ENCODE measurements at places on chromosomes 5 and 9.

- DNase-seq = no peak
Measured at GRCh38 chr9:14398473-14398872, 84.5 kb upstream of the NFIB start.

- no peak for DNase-seq
Measured at GRCh38 chr5:127092690-127093089, 19.4 kb upstream of the C5orf63 start.

DNA sequence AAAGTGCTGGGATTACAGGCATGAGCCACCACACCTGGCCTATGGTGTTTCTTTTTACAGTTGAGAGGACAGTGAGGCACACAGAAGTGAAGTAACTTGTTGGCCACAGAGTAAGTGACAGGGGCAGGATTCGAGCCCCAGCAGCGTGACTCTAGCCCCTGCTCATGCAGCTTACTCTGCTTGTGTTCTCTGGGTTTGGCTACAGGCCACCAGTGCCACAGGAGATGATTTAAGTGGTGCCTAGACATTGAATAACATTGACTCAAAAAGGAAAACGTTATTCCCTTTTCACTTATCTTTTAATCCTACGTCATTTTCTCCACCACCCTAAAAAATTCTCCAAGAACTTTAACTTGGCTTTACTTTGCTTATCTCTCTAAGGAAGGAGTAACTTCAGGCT lies 61.4 kb downstream of the SNX24 start:
- DNase-seq = no peak

GRCh38 chr9:132773764-132774339 lies 103.6 kb downstream of the GTF3C4 start:
- DNase-seq = no peak

- no peak for DNase-seq
Measured at GRCh38 chr5:146490089-146490843, 25.7 kb downstream of the GPR151 start.

GRCh38 chr5:104913841-104914281 lies 1351.3 kb upstream of the NUDT12 start:
- no peak for DNase-seq

- DNase-seq = no peak
Measured at GRCh38 chr9:35675204-35675603, 1.5 kb downstream of the CA9 start.

DNA sequence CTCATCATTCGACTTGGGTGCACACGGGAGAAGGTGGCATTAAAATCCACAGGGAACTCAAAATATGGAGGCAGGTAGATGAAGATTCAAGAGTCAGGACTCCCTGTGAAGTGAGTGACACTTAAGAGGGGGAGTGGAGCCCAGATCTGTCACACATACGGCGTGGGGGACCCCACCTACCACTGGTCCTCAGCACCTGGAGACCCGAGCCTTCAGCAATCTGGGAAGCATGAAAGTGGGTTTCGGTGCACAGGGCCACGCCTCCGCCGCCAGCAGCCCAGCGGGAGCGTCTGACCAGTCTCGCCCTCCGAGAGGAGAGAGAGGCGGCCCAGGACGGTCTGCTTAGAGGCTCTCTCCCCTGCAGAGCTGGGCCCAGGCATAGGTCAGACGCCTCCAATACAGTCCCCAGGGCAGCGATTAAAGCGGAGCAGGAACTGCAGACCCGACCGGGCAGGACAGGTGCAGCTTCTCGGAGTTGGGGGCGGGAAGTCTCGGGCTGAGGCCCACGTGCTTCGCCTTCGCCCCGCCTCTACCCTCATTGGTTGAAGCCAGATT lies 639 bp upstream of the SLC2A8 start:
- DNase-seq = no peak

DNA sequence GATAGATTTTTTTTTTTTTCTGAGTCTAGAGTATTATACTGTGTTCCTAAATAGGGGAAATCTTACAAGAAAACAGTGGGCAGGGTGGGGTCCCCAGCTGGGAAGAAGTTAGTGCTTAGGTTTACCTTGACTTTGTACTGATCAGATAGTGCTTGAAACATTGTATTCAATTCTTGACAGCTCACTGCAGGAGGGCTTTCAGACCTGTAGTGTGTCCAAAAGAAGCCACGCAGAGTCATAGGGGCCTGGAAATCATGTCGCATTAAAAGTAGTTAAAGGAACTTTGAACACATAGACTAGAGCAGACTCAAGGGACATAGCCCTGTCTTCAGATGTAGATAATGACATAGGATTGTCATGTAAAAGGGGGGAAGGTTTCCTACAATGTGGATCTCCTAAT lies 215.4 kb upstream of the NR4A3 start:
- DNase-seq = no peak

GRCh38 chr9:79129865-79130480 lies 441.8 kb upstream of the TLE4 start:
- DNase-seq = peak; percentile 24

GRCh38 chr5:40233268-40233667 lies 446.4 kb upstream of the PTGER4 start:
- no peak for DNase-seq

DNA sequence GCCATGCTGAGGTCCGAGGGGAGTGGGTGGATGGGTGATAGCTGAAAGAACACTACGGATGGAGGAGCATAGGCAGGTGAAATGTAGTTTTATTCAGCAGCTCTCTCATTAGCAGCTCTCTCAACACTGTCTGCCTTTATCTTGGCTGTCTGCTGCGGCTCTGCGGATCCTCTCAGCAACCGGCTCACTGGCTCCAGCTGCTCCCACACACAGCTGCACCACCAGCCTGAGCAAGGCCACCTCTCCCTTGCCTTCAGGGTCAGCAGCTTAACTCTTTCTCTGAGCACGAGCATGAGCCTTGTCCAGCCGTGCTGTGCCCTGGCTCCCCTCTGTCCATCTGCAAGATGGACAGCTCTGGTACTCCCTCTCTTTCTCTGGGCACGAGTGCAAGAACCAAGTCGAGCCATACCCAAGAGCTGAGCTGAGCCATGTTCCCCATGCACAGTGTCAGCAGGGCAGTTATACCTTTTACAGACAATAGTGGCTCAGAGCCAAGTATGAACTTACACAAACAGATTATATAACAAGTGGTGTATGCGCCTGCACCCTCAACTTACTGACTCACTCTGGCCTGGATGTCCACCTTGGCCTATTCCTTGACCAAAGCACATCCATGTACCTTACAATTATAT lies 108.5 kb downstream of the MACIR start:
- no peak for DNase-seq

DNA sequence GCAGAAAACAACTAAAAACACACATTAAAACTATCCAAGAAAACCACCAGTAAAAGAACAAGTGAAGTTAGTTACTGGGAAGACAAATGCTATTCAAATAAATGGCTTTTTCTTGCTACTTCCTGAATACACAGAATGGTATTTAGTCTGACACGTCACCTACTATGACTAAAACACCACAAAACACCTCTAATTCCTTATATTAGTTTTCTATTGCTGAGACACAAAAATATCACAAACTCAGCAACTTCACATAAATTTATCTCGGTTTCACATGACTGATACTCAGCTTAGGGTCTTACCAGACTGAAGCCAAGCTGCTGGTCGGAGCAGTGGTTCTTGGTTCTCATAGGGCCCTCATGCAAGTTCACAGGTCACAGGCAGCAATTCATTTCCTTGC lies 5.4 kb downstream of the DMAC1 start:
- DNase-seq = no peak

- no peak for DNase-seq
Measured at GRCh38 chr5:99033014-99033900, 104.5 kb upstream of the CHD1 start.

GRCh38 chr5:83744821-83745220 lies 24.2 kb upstream of the HAPLN1 start:
- no peak for DNase-seq

GRCh38 chr5:180807046-180807445 lies 4.4 kb upstream of the MGAT1 start:
- no peak for DNase-seq

- DNase-seq = no peak
Measured at GRCh38 chr5:104353371-104353770, 790.8 kb upstream of the NUDT12 start.

DNA sequence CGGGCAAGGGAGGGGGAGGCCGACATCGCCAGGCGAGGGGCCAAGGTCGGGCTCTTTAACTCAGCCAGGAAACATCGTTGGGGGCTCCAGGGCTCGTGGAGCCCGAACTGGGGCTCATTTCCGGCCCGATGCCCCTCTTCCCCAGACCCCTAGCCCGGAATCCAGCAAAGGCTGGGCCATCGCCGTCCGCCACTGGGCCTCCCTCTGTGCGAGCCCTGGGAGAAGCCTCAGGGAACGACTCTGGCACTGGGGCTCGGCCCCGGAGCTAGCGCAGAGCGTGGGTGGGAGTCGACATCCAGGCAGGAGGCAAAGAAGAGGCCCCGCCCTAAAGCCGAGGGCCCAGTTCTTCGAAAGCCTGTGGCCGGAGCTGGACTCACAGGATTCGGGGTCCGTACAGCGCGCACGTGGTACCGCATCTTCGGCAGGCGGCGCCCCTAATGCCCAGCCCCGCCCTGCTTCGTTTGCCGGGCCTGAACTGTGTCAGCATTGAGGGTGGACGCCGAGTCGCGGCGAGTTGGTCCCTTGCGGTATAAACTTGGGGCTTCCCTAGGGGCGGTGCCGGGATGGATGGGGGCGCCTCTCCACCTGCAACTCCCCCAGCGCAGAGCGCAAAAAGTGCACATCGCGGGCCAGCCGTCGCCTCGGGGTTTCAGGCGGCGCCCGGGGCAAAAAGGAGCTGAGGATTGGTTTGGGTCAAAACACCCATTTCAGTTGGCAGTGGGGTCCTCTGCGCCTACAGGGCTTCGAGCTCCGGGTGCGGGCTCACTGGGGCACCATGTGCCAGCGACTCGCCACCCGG lies 3.6 kb upstream of the PAX5 start:
- no peak for DNase-seq

DNA sequence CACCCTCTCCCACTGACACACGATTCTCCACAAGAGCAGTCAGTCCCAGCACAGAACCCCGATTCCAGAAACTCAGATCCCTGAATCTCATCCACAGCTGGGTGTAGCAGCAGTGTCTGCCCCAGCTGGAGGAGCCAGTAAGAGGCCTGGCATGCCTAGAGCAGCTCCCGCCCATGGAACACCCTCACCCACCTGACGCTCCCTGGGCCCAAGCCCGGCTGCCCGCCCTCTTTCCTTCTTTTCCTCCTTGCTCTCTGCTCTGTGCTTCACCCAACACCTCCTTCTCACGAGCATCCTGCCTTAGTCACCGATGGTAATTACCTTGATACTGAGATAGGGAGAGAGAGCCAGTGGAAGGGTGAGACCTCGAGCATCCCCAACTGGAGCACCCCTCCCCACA lies 8.7 kb downstream of the PCDH1 start:
- no peak for DNase-seq

GRCh38 chr5:68140763-68141162 lies 74.8 kb upstream of the PIK3R1 start:
- DNase-seq = no peak

- no peak for DNase-seq
Measured at GRCh38 chr9:17859228-17859627, 280.4 kb downstream of the SH3GL2 start.

DNA sequence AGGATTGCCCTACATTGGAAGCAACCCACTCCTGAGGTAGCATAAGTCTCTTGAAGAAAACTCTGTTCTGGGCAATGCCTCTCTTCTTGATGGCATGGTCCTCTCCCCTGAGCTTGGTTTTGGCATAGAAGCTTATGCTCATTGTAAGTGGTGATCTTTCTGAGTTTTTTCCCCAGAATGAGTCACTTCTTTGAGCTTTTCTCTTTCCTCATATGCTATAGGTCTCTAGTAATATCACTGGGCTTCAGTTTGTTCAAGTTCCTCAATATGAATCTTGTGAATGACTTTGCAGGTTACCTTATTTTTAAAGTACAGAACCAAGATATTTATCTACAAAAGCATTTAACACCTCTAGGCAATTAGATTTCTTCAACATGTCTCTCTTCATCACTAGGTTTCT lies 76.5 kb upstream of the ATG10 start:
- DNase-seq = no peak

GRCh38 chr5:176793343-176793699 lies 17.0 kb upstream of the UNC5A start:
- no peak for DNase-seq

GRCh38 chr5:170809551-170809950 lies 26.0 kb downstream of the GABRP start:
- DNase-seq = no peak

DNA sequence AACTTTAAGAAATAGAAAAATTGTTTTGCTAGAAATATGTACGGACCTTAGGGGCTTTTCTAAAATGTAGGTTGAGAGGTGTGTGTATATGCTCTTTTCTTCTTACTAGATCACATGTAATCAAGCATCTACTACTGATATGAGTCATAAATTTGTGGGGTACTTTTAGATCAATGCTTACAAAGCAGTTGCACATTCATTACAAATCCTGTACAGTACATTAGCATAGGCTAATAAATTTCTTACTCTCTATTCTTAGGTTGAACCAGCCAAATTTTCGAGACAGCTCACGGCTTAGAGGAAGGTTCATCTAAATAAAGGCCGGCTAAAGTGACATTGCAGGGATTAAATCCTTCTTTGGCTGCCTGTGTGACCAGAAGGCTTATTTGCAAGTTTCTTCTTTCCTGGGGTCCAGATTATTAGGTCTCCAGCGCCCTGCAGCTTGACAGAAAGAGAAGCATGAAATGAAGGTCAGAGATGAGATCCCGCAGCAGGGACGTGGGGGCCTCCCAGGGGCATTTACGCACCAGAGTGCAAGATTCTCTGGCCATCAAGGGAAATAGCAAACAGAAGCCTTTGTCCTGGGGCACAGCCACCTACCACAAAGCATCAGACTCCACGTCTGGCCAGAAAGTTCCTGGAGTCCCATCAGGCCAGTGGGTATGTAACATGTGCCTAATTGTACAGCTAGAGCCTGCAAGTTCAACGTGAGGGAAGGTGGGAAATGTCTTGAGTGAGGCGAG lies 53.0 kb downstream of the NIM1K start:
- no peak for DNase-seq

- no peak for DNase-seq
Measured at GRCh38 chr9:82513242-82513751, 524.7 kb downstream of the SPATA31D1 start.

- no peak for DNase-seq
Measured at GRCh38 chr5:36661456-36662220, 55.2 kb downstream of the SLC1A3 start.

DNA sequence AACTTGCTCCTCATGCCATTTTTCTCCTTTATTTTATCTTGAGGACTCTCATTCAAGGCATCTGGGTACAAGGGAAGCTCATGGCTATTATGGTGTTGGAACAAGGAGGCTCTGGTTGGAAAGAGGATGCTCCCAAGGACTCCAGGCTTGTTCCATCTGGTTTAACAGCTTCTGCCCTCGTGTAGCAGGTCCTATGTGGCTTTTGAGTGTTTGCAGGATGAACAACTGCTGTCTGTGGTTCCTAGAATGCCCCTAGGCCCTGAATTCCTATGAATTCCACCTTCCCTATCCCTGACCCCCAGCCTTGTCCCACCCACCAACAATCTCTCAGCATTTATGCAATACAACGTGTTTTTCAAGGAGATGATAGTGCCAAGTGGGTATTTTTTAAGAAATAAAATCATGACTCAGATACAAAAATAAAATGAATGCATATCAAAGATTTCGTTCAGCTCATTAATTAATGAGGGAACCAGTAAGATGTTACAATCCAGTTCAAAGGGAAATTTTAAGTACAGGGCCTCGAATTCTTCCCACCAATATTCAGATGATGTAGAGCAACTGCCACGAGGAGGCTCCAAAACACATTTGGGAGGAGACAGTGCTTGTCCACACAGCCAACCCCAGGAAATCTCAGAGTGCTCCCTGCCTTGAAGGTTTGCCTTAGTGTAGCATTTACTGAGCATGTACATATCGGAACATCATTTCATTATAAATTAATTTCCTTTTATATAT lies 182.0 kb downstream of the MUSK start:
- DNase-seq = no peak

- no peak for DNase-seq
Measured at GRCh38 chr5:15495026-15495425, 5.0 kb upstream of the FBXL7 start.

All from AG09319 (cell line).